ENCODE measurements at places on chromosomes 16 and 17.

GRCh38 chr17:17062356-17062755 lies 20.1 kb downstream of the MPRIP start:
- no peak overlapping the region for H3K27ac ChIP-seq
- H3K4me3 ChIP-seq = no peak overlapping the region
- no peaks in the 10 kb centered on the region for H3K36me3 ChIP-seq
- peak; percentile 13 for DNase-seq
- H3K4me1 ChIP-seq = peaks cover 39% of the 10 kb centered on the region

DNA sequence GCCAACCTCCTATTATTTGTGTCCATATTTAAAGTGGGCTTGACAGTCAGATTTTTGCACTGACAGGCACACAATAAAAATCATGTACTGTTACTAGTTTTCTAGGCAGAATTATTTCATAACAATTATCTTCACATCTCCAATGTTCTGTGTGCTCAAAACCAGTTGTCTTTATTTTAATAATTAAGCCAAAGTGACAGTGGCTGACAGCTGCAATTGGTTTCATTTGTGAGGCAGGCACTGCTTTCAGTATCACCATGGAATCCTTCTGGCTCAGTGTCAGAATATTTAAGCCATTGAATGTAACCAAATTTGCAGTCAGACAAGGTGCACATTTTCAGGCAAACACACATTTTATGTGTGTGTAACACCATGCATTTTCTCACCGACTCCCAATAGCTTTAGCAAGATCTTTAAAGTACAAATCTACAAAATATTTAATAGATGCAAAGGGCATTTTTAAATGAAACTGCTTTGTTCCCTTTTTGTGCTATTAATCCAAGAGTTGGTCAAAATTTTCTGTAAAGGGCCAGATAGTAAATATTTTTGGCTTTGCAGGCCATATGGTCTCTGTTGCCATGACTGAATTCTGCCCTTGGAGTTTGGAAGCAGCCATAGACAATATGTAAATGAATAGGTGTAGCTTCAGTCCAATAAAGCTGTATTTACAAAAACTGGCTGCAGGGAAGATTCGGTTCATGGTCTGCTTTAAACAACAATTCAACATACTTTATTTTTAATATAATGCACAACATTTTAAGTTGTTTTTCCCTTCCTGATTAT lies 486.0 kb downstream of the KCNJ2 start:
- no peak overlapping the region for H3K4me3 ChIP-seq
- H3K36me3 ChIP-seq = no peaks in the 10 kb centered on the region
- no peak overlapping the region for H3K27ac ChIP-seq
- DNase-seq = no peak
- H3K27me3 ChIP-seq = no peaks in the 10 kb centered on the region
- no peaks in the 10 kb centered on the region for H3K4me1 ChIP-seq

DNA sequence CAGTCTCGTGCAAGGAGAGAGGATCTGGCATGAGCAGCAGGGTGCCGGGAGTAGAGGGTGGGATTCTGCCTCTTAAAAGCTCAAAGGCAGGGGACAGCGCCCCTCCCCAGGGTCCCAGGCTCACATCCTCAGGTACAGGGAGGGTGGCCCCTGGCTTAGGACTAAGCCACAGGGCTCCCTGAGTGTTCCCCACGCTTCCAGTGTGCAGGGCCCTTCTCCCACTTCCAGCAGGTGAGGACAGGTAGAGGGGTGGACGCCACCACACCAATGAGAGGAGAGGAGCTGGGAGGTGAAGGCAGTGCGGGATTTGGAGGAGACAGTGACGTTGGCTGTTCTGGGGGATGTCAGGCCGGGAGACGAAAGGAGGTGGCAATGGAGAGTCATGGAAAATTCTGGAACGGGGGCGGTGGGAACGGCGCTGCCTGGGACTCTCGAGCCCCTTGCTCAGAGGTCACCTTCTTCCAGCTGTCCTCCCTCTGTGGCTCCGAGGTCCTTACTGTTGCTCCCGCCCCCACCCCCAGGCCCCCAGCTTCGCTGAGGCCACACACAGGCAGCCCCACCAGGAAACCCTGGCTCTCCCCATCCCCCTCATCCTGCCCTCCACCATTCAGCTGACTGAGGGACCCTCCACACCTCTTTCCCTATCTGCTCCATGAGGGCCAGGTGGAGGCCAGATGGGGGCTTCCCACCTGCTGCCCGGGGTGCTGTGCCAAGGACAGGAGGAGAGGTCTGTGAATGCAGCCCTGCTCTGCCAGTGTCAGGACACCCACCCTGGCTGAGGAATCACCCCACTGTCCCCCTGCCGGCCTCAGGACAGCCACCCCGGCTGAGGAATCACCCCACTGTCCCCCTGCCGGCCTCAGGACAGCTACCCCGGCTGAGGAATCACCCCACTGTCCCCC lies 57.7 kb upstream of the ACSF3 start:
- no peak for DNase-seq
- no peak overlapping the region for H3K4me3 ChIP-seq
- no peak overlapping the region for H3K27ac ChIP-seq
- no peaks in the 10 kb centered on the region for H3K36me3 ChIP-seq
- H3K27me3 ChIP-seq = no peaks in the 10 kb centered on the region

GRCh38 chr17:42672038-42672437 lies 4.8 kb downstream of the PLEKHH3 start:
- H3K4me1 ChIP-seq = peaks cover 24% of the 10 kb centered on the region
- DNase-seq = peak; percentile 78
- no peaks in the 10 kb centered on the region for H3K27me3 ChIP-seq
- H3K36me3 ChIP-seq = peaks cover 38% of the 10 kb centered on the region

DNA sequence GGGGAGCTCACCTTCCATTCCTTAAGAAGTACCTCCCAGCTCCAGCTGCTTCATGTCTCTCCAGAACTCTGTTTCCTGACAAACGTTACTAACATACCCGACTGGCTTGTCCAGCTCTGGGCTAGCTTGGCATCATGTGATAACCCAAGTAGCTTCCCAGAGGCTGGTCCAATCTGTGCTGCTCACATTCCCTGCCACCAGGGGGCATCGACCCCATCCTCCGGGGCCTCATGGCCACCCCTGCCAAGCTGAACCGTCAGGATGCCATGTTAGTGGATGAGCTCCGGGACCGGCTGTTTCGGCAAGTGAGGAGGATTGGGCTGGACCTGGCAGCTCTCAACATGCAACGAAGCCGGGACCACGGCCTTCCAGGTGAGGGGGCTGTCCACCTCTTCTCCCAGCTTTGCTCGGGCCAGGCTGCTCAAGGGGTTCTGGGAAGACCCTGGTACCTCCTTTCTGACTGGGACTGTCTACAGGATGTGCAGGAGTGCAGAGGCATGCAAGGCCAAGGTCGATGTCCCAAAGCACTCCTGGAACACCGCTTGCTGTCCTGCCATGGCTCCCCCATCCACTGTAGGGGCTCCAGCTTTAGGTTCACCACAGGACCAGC lies 7.6 kb downstream of the EPX start:
- no peaks in the 10 kb centered on the region for H3K4me1 ChIP-seq
- H3K27ac ChIP-seq = no peak overlapping the region
- H3K27me3 ChIP-seq = peaks cover 2% of the 10 kb centered on the region
- no peak overlapping the region for H3K4me3 ChIP-seq
- no peaks in the 10 kb centered on the region for H3K36me3 ChIP-seq

- H3K36me3 ChIP-seq = no peaks in the 10 kb centered on the region
- no peak overlapping the region for H3K4me3 ChIP-seq
- DNase-seq = no peak
Observed at GRCh38 chr17:45970659-45971058, 28.4 kb upstream of the STH start.

- no peak for DNase-seq
- H3K27me3 ChIP-seq = no peaks in the 10 kb centered on the region
- peak overlapping the region; percentile 87 for H3K27ac ChIP-seq
- no peaks in the 10 kb centered on the region for H3K36me3 ChIP-seq
- peaks cover 12% of the 10 kb centered on the region for H3K4me1 ChIP-seq
Observed at GRCh38 chr17:50708050-50709000, 611 bp upstream of the ANKRD40 start.

DNA sequence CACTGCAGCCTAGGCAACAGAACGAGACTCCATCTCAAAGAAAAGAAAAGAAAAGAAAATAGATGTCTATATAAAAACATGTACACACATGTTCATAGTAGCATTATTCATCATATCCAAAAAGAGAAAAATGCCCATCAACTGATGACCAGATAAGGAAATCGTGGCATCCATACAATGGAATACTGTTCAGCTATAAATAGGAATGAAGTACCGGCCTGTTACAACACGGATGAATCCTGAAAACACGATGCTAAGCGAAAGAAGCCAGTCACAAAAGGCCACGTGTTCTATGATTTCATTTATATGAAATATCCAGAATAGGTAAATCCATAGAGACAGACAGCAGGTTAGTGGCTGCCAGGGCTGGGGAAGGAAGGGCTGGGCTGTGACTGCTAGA lies 65.8 kb downstream of the TBC1D16 start:
- no peaks in the 10 kb centered on the region for H3K27me3 ChIP-seq
- no peak overlapping the region for H3K27ac ChIP-seq
- no peaks in the 10 kb centered on the region for H3K4me1 ChIP-seq
- no peak for DNase-seq
- no peaks in the 10 kb centered on the region for H3K36me3 ChIP-seq

DNA sequence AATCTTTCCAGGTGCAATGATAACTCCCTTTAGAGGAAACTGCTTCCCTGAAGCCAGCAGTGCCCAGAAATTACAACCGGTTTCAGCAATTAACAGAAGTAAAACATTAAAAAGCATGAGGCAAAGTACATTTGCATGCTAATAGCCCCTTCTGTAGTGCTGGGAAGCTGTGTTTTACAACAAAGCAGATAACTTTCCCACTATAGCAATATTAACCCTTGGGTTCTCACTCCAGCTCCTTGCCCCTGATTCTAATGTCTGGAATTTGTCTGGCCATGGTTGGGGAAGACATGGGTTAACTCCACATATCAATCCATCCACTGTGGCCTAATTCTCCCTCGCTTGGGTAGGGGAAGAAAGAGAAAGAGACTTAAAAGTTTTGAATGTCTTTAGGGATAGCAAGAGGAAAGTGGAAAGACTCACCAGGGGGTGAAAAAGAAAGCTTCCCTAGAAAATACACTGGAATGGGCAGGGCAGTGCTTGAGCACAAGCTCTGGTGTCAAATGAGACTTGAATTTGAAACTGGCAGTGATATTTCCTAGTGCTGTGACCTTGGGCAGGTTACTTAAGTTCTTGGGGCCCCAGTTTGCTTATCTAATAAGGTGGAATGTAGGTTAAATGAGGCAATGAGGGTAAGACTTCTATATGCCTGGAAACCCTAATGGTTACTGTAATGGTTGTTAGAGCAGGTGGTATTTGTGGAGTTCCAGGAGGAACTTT lies 102.0 kb downstream of the SOX9 start:
- DNase-seq = peak; percentile 80
- peak overlapping the region; percentile 84 for H3K27ac ChIP-seq
- peak overlapping the region; percentile 38 for H3K4me3 ChIP-seq
- H3K4me1 ChIP-seq = peaks cover 13% of the 10 kb centered on the region

DNA sequence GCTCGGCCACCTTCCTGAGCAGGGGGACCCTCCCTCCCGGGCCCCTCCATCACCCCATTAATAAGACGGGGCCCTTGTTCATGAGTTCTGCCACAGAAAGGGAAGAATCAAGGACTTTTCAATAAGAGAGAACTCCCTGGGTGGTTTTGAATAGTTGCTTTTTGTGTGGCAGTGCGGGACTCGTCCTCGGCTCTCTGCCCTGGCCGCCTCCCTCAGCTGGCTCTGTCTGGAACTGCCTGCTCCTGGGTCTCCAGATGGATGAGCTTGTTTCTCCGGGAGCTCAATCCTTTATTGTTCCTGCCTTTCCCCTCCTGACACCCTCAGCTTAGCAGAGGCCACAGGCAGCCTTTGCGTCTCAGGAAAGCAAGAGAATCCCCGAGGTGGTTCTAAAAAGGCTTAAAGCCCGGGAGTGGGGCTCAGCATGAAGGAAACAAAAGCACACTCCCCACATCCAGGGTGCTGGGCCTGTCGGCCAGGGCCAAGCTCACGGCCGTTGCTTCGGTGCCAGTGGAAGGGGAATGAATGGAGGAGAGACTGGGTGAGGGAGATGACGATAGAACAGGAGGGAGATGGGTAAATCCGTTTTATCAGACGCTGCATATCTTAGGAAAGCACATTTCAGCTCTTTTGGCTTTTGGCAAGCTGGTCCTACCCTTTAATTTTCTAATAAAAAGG lies 60.2 kb downstream of the RAI1 start:
- H3K27ac ChIP-seq = peak overlapping the region; percentile 70
- DNase-seq = no peak
- peaks cover 29% of the 10 kb centered on the region for H3K4me1 ChIP-seq
- no peaks in the 10 kb centered on the region for H3K27me3 ChIP-seq
- no peaks in the 10 kb centered on the region for H3K36me3 ChIP-seq

DNA sequence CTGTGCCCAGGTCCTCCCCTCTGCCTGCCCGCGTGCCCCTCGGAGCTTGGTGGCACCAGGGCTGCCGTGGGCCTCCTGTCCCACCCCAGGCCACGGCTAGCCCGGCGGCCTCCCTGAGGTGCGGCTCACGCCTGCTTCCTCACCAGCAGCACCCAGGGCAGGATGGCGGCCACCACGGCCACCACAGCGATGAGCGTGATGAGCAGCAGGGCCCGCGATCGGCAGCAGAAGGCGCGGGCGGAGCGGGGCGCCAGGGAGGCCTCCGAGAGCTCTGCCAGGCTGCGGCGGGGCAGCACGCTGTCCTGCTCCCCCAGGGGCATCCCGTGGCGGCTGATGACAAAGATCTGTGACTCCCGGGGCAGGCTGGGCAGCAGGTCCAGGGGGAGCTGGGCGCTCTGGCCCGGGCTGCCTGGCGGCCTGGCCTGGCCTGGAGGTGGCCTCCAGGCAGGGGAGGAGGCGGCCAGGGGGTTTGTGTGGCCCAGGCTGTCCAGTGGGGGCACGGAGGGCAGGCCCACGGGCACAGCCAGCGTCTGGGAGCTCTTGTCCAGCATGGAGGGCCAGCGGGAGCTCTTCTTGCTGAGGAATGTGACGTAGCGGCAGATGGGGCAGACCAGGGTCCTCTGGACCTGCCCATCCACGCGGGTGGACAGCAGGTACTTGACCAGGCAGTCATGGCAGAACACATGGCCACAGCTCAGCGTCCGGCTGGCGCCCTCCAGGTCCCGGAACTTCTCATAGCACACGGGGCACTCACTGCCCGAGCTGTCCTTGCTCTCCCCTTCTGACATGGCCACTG lies 4.8 kb downstream of the RNF222 start:
- H3K27ac ChIP-seq = no peak overlapping the region
- H3K36me3 ChIP-seq = no peaks in the 10 kb centered on the region
- no peak for DNase-seq
- H3K27me3 ChIP-seq = no peaks in the 10 kb centered on the region
- H3K4me1 ChIP-seq = no peaks in the 10 kb centered on the region

- H3K27me3 ChIP-seq = no peaks in the 10 kb centered on the region
- H3K4me1 ChIP-seq = no peaks in the 10 kb centered on the region
- no peak overlapping the region for H3K4me3 ChIP-seq
Observed at GRCh38 chr16:3122926-3123570, 10.7 kb downstream of the ZNF205 start.

Measured in kidney (tissue), 22 donors.